Glutamatergic neuron (in vitro differentiated cells): ENCODE measurements at places on chromosomes 1 and 21. TPM values are rescaled to one million over a fixed set of nuclear protein-coding genes. Genes with fewer than 3 reads are reported as not detected.

Gene RNU1-3
- 3,598 TPM for total RNA-seq

GRCh38 chr1:181577475-181577874 is 94.2 kb downstream of the CACNA1E start:
- DNase-seq = no peak

Gene DDAH1
- 5.4 TPM for total RNA-seq

Gene PTCH2
- total RNA-seq = 20.3 TPM

DNA sequence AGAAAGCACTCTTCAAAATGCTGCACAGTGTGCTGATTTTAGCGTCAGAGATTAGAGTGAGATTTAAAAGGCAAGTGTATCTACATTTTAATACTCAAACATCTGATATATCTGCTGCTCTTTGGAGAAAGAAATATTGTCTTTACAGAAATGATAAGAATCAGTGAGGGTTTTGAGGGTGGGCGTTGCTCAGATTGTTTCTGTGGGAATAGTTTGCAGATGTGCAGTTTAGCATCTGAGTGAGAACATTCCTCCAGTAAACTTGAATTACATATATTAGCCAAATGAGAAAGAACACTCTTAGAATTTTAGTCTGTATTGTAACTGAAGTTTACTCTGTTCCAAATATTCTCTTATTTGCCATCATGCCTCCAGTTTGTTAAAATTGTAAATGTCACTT is 549.2 kb downstream of the NEGR1 start:
- no peak for DNase-seq
